ENCODE measurements at places on chromosomes 7 and 10.

GRCh38 chr7:3437467-3437866 is 136.4 kb downstream of the SDK1 start:
- DNase-seq: no peak

- DNase-seq: no peak
Measured at GRCh38 chr10:94206176-94206575, 156.6 kb downstream of the NOC3L start.

DNA sequence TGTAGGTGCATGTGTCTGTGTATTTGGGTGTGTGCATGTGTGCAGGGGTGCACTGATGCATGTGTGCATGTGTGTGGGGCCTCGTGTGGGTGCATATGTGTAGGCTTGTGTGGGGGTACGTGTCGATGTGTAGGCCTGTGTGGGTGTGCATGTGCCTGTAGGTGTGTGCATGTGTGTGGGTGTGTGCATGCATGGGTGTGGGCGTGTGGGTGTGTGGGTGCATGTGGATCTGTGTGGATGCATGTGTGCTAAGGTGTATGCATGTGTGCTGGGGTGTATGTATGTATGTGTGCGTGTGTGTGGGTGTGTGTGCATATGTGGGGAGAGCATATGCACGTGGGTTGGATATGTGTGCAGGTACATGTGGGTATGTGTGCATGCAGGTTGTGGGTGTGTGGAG is 73.2 kb downstream of the NKX6-2 start:
- DNase-seq: no peak

DNA sequence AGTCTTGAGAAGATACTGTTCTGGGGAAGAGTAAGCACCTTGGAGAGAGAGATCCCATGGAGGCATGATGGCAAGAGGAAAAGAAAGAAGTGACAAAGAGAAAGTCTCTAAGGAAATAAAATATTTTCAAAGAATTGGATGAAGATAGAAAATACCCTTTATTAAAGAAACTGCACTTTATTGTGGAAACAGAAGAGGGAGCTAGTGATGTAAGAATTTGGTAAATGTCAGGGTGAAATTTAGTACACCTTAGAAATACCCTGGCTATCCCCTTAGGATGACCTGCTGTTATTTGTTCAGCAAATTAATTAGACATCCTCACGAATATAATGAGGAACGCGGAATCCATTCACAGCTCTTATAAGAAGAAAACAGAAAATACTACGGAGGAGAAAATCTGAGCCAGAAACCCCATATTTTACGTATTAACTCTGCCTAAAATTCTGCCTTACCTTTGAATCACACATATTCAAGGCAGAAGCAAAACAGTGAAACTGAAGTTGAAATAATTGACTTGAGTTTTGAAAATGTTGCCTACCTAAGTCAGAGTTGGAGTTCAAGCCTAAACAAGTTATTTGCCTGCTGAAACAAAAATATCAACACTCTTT is 90.7 kb downstream of the TFPI2 start:
- DNase-seq: no peak

DNA sequence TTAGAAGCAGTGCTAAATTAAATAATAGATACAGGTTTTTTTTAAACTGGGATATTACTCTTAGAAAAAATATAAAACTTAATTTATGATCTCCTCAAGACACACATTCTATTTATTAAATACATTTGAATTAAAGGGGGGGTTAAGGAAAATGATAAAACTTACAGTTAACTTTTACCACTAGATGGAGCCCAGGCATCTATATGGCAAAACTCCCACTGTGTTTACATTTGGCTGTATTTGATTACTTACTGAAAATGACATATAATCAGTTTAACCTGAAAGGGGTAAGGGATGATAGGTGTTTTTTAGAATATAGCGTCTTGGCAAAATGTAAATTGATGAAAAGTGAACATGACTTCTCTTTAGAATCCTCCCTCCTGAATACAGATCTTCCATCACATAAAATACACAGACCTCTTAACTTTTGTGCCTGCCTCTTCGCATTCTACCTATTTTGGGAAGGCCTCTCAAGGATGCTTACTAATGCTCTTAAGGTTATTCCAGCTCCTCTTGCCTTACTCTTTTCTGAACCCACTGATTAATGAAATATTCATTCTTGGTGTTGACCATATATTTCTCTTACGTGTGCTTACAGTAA is 235.7 kb downstream of the AGMO start:
- DNase-seq: no peak

DNA sequence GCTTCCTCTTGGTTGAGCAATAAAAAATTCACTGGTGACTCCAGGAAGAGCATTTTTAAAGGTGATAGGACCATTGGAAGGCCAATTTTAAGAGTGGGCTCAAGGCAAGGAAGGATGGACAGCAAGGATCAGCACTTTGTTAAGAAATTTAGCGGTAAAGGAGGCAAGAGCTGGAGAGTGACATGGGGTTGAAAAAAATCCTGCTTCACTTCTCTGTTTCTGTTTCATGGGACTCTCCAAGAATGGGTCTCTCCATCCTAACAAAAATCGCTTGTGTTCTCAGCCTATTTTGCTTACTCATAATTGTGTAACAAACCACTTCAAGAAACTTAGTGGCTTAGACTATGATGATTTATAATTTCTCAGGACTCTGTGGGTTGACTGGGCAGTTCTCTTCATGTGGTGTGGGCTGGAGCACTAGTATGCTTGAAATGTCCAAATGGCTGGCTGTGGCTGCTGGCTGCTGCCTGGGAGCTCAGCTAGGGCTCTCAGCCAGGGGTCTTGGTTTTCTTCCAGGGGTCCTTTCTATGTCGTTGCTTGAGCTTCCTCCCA is 59.8 kb upstream of the ZNRF2 start:
- DNase-seq: no peak

GRCh38 chr7:106283831-106284713 is 711 bp downstream of the NAMPT start:
- DNase-seq: peak; percentile 57

DNA sequence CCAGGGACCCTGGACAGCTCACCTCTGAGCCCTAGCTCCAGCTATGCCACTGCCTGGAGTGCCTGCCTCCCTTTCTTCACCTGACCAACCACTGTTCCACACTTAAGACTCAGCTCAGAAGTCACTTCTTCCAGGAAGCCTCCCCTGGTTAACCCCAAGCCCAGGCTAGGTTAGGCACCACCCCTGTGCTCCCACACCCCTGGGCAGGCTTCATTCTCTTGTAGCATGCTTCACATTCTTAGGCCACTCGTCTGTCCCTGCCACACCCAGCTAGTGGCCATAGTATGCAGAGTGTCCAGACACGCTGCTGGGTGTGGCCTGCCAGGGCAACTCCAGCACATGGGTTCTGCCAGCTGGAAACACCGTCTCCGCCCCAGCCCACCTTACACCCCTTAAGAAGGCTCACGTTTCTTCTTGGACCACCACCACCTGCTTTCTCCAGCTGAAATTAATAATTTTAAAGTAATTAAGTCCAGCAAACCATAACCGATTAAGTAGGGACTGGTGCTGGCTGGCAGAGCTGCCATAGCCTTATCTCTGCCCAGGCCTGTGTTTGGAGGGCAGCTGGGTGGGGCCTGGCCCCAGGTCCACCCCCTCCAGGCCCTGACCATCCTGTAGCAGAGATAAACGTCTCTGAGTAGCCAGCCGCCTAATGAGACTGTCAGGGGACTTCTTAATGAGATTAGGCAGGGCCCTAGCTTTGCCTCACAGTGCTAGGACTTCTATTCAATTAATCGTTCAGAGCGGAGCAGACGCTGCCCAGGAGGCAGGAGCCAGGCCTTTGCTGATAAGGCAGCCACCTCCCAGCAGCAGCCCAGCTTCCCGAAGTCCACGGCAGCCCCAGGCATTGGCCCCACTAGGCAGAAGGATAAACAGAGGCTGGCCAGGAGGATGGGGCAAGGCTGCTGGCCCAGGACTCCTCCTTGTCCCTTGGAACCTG is 20.5 kb downstream of the GRID1 start:
- DNase-seq: peak; percentile 29

- DNase-seq: no peak
Measured at GRCh38 chr10:9291081-9291480, 1236.6 kb downstream of the GATA3 start.

DNA sequence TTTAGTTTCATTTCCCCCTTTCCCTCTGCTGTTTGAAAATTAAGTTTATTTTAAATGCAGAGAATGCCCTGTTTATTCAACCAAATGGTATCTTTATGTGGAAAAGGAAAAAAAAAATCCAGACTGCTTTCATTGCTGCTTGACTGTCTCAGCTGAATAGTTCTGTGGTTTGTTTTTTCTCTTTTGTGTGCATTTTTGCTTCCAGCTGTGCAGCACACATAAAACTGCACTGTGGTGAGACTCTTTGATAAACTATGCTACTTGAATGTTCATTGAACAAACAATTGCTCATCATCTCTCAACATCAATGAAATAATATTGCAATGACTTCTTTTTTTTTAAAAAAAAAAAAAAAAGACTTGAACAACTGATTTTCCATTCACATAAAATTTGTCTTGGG is 78.6 kb upstream of the GLI3 start:
- no peak for DNase-seq

- peak; percentile 2 for DNase-seq
Measured at GRCh38 chr7:44964831-44965440, 13.9 kb downstream of the MYO1G start.

- DNase-seq: no peak
Measured at GRCh38 chr10:71145352-71145945, 66.9 kb upstream of the UNC5B start.

DNA sequence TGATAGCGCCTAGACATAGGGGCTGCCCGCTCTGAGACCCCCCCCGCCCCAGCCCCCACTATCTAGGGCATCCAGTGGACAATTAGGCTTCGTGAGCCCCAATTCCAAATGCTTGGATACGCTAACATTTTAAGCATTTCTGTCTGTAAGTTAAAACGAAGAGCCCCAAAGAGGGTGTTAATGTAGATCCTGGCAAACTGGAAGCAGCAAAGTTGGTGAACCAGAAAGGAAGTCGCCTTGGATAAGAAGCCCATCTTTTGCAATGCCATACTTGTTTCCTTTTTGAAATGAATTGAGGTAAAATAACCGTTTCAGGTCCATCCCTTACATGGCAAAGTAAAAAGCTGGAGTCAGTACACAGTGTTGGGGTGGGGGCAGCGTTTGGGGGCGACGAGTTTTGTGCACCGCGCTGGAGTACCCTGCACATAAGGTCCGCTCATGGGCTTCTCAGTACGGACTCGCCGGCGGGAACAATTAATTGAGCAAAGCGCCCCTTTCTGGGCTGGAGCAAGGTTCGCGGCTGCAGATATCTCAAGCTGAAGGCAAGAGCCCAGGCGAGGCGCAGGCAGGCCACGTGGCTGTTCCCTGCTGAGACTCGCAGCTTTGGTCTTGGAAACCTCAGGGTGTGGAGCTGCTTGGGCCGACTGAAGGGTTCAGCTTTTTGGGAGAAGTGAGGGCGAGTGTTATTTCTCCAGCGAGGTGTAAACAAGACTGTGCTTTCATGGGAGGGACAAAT is 1.4 kb upstream of the TWIST1 start:
- no peak for DNase-seq

- no peak for DNase-seq
Measured at GRCh38 chr10:80144067-80144695, 11.7 kb downstream of the PLAC9 start.

GRCh38 chr10:45000138-45000751 is 478 bp upstream of the ZNF22 start:
- DNase-seq: no peak

DNA sequence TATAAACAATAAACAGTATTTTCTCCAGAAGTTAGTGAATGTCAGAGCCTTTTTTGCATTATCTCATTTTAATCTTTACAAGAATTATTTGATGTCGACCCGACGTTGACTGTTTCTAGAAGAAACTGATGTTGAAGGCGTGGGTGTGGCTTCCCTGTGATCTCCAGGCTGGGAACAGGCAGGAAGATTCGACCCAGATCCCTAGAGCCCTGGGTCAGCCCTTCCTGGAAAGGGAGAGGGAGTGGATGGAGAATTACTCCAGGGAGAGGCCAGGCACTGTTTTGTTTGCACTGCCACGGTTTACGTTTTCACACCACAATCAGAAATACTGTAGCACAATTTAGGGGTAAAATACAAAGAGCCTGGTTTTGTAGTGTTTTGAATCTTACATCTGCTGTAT is 133.1 kb downstream of the ADARB2 start:
- DNase-seq: no peak

DNA sequence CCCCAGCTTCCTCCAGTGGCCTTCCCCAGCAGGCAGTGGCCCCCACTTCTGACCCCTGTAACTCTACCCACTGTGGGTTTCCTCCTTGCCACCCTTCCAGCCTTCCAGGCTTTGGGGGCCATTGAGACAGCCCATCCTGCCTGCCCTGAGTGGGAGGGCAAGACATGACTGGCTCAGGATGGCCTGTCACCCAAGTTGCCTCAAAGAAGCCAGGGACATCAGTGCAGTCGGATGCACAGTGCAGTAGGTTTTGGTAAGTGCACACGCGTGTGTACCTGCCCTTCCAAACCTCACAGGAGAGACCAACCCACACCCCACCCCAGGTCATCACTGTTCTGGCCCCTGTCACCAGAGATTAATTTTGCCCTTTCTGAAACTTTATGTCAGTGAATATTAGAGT is 22.7 kb downstream of the ZMIZ2 start:
- DNase-seq: no peak

All from dorsolateral prefrontal cortex (tissue), 122 donors.